ENCODE measurements at places on chromosomes 2 and 18.
A peak's percentile ranks its signal among the peaks of the same experiment; 100 is the strongest.

DNA sequence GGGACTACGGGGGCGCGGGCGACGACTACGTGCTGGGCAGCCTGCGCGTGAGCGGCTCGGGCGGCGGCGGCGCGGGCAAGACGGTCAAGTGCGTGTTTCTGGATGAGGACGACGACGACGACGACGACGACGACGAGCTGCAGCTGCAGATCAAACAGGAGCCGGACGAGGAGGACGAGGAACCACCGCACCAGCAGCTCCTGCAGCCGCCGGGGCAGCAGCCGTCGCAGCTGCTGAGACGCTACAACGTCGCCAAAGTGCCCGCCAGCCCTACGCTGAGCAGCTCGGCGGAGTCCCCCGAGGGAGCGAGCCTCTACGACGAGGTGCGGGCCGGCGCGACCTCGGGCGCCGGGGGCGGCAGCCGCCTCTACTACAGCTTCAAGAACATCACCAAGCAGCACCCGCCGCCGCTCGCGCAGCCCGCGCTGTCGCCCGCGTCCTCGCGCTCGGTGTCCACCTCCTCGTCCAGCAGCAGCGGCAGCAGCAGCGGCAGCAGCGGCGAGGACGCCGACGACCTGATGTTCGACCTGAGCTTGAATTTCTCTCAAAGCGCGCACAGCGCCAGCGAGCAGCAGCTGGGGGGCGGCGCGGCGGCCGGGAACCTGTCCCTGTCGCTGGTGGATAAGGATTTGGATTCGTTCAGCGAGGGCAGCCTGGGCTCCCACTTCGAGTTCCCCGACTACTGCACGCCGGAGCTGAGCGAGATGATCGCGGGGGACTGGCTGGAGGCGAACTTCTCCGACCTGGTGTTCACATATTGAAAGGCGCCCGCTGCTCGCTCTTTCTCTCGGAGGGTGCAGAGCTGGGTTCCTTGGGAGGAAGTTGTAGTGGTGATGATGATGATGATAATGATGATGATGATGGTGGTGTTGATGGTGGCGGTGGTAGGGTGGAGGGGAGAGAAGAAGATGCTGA, 1.4 kb downstream of the SOX11 start:
- DNase-seq: peak; percentile 10

- DNase-seq: peak; percentile 33
These were observed 21.6 kb downstream of the ZSWIM2 start for GRCh38 chr2:186827411-186827810.

DNA sequence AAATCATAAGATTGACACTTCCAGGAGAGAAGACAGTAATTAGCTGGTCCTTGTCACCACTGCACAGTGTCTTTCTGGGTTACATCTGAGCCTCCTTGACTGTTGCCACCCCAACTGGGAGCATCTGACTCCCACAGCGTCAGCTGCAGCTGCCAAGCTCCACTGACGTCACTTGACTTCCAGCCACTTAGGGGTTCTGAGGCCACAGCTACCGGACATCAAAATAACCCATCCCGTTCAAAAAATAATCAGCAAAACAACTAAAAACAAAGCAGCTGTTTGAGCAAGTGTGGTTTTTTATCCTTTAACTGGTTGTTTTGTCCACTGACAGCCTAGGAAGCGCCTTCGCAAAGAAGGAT, 206.5 kb upstream of the AGAP1 start:
- DNase-seq: no peak

DNA sequence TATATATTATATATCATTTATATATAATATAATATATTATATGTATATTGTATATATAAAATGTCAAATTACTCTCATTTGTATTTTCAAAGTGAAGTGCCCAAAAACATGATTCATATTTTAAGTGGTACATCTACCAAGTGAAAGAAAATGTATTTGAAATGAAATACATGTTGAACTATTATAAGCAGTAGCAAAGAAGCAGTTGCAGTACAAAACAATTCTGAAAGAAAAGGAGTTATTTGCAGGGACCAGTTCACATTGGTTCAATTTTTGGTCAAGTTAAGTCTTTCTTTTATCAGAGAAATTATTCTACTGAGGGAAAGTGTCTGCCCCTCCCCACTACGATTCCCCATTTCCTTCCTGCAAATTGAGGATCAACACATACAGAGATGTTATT, 51.9 kb downstream of the APLF start:
- DNase-seq: no peak

GRCh38 chr18:78713069-78713468, 266.5 kb upstream of the SALL3 start:
- no peak for DNase-seq
